ENCODE measurements at places on chromosomes 3 and 15.

DNA sequence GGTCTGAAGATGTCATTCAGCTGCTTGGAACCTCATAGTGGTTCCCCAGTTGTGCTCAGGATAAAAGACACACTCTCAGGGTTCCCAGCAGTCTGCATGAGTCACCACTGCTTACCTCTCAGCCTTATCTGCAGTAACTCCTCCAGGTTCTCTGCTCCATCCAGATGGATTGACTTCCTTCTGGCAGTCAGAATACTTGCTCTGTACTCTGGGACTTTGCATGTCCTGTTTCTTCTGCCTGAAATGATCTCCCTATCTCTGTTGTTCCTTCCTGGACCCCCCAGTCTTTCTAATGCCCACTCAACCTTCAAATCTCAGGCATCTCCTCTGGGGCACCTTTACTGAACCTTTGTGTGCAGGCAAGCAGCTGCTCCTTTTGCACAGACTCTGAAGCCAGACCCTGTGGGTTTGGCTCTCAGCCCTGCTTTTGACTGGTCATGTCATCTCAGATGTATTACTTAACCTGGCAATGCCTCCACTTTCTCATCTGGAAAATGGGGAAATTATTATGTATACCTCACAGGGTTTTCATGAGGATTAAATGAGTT is 38.4 kb downstream of the ITPR1 start:
- no peak for DNase-seq

DNA sequence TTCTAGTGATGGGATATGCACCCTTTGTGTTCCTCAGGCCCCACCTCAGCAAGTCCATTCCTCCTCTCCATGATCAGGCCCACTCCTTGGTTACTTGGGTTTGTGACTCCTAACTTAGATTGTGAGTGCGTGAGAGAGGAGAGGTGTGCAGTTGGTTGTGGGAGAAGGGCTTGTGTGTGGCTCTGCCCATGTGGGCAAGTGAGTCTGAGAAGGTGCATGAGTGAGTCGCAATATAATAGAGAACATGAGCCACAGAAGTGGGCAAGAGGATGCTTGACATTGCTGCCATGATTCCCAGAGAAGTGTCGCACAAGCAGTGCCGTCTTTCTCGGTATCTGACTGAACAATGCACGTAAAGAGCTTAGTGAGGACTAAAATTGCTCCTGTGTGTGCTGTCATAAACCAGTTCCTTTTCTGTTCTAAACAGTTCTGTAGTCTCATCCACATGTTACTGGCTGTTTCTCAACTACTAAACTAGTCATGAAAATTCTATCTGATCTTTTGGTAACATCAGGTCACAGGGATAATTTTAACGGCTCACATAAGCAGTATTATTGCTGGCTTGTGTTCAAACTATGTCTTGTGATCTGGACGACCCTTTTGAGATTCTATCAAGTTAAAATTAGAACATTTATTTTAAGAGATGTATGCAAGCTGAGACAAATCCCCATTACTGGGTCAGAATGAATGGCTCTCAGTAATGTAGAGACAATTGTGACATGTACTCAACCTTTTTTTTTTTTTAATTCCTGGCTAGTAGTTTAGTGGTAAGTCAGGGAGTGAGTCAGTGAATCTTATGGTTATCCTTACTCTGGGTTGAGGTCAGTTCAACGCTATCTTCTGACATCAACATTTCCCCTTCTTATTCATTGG is 25.6 kb downstream of the GYG1 start:
- no peak for DNase-seq

DNA sequence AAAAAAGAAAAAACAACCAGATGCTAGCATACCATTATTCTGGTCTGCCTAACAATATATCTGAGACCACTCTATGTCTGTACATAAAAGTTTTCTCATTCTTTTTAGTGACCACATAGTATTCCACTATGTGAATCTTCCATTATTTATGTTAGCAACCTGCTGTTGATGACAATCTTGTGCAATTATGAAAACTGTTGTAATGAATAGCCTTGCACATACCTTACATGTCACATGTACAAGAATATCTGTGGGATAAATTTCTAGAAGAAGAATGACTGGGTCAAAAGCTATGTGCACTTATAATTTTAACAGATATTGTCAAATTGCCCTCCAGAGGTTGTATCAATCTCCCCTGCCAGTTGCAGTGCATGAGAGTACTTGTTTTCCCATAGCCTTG is 62.5 kb downstream of the ARHGAP31 start:
- DNase-seq = no peak

DNA sequence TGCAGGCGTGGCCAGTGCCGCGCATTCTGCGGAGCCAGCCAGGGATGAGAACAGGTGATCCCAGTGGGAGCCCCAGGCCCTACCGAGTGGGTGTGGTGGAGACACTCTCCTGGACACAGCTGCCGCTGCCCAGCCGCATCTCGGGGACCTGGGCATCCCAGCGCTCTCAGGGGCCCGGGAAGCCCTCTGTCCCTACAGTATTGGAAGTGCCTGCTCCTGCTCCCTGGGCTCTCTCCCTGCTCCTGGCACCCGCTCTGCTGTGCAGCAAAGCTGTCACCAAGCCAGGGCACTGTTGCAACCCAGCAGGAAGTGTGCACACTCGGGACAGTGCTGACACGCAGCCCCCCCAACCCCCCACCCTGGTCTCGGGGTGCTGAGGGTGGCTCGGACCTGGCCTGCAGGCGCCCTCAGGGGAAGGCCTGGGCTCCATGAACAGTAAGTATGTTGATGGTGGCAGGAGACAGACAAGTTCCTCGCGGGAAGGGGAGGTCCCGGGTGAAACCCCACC is 1177.4 kb upstream of the GBE1 start:
- DNase-seq = no peak

DNA sequence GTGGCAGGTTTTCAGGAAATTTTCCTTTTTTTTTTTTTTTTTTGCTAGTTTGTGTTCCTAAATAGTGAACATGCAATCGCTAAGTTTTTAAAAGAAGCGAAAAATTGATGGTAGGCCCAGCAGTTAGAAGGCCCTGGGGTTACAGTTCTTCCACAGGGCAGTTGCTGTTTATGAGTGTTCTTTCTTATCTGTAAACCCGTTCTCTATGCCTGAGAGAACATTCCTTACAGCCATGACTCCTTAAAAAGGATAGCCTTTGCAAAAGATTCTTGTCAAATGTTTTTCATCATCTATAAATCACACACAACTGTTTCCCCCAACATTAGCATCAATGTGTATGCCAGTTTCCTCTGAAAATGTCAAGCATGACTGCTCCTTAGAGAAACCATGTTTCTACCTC is 23.8 kb upstream of the MYZAP start:
- no peak for DNase-seq

Measured in memory B cell (primary cell).